Activated CD8-positive, alpha-beta memory T cell treated with anti-CD3 and anti-CD28 coated beads, Interleukin-2, amount 50 U/mL, for 4 hours (primary cell): ENCODE measurements at places on chromosomes 12 and 14.

DNA sequence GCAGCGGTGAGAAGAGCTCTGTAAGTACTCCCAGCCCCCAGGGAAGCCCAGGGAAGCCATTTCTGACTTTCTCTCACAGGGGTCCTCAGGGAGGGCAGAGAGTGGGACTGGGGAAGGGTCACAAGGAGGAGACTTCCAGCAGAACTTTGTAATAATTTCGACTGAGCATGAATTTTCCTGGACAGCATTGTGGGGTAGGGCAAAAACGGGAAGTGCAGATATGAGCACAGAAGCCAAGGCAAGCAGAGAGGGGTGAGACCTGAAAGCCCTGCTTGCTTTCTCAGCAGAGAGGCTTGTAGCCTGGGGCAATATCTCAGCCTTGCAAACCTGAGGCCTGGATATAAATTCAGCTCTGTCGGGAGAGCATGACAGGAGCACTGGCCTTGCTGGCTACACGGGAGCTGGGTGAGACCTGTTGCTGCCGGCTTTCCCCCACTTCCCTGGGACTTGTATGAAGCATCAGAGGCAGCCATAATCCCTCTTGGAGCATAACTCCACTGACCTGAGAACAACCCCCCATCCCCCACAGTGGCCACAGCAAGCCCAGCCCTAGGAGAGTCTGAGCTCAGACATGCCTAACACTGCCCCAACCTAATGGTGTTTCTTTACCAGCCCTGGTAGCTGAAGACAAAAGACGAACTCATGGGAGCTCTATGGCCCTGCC lies 9.8 kb upstream of the IQSEC3 start:
- no peak for DNase-seq

DNA sequence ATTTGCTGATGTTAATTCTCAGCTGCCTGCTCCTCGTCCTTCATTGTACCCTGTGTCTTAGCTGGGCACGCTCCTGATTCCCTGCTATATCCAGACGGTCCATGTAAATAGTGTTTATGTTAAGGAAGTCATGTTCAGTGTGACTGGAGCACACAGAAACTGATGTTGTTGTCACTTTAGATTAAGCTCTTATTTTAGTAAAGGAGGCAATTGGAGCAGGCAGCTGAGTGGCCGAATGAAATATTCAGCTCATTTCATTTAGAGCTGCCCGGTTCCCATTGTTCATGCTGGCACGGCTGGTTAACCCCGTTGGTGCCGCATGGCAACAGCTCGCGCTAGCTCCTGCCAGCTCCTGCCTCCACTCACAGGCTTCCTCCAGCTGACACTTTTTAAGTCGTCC lies 446.8 kb upstream of the SOX5 start:
- DNase-seq: no peak

- DNase-seq: peak; percentile 47
Measured at GRCh38 chr14:64549791-64550620, at the start of gene PPP1R36. PPP1R36 (plus strand) TSS chr14:64549961; CDS start chr14:64549998, 37 bp downstream.

DNA sequence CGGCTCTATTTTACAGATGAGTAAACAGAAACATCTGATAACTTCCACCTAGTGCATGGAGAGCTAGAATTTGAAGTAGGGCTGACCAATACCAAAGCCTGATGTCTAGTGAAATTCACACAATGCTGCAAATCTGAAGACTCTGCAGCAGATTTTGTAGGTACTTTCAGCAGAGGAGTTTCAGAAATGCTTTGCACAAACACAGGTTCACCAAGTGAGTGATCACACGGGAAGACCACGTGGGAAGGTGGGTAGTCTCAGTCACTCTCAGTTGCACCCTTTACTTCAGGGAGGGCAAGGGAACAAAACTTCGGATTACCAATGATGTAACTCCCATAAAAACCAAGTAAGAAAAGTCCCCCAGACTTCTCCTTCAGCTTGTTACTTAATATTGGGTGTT lies 63.3 kb upstream of the DAAM1 start:
- no peak for DNase-seq

DNA sequence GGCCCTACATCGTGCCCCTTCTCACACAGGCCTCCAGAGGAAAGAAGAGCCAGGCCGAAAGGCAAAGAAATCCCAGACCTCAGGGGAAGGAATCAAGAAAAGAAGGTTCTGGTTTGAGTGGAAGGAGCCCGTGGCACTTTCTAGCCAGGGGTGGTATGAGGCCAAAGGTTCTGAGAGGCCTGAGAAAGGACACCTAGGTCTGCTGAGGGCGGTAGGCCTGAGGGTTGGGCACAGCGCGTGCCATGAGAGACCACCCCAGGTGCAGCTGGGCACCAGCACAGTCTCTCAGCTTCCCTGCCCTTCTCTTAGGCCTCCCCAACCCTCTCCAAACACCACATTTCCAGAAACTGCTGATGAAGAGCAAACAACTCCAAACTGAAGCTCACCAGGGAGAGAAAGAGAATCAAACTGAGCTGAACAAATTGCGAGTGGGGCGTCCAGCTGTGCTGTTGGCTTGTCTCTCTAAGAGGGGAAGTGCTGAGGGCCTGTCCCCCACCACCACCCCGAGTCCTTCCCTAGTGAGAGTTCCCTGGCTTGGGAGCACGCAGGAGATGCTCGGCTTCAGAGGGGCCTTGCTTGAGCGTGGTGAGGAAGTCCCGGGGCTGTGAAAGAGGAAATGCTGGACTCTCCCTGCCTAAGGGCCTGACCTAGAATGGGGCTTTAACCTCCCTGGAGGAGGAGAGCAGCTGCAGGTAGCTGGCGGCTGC lies 184.8 kb downstream of the ZFP36L1 start:
- DNase-seq: no peak

GRCh38 chr14:68910540-68910939 lies 68.6 kb downstream of the ACTN1 start:
- no peak for DNase-seq

GRCh38 chr12:62003701-62004100 lies 256.5 kb upstream of the USP15 start:
- DNase-seq: no peak

- no peak for DNase-seq
Measured at GRCh38 chr12:130131025-130131424, 31.2 kb upstream of the FZD10 start.

GRCh38 chr14:81589381-81590065 lies 55.9 kb upstream of the SEL1L start:
- no peak for DNase-seq

GRCh38 chr12:27865421-27865820 lies 85.4 kb upstream of the MANSC4 start:
- DNase-seq: no peak

DNA sequence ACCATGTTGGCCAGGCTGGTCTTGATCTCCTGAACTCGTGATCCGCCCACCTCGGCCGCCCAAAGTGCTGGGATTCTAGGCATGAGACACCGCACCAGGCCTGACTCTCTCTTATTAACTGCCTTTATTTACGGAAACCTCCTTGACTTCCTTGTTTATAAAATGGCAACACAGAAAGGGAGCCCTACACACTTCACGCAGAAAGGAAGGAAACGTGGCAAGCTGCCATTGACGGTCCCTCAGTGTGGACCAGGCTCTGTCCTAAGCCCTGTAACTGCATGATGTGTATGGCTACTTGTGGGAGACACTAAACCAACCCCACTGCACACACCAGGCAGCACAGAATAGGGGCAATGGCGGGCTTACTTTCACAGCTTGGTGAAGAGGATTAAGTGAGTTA lies 11.7 kb downstream of the CINP start:
- DNase-seq: no peak

DNA sequence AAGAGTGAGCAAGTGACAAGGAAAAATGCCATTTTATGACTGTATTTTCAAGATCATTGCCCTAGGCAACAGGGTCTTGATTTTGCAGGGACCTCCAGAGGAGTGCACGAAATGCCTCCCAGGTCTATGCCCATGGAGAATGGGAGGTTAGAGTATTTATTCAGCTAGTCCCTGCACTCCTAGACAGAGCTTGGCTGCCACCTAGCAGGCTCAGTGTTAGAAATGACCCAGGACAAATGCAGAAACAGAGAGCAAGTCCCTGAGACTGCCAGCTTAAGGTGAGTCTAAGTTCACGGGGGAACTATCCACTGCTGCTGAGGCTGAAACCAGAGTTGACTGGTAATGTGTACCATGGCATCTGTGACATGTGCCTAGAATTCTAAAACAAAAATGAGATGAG lies 506.4 kb downstream of the MED13L start:
- DNase-seq: no peak

DNA sequence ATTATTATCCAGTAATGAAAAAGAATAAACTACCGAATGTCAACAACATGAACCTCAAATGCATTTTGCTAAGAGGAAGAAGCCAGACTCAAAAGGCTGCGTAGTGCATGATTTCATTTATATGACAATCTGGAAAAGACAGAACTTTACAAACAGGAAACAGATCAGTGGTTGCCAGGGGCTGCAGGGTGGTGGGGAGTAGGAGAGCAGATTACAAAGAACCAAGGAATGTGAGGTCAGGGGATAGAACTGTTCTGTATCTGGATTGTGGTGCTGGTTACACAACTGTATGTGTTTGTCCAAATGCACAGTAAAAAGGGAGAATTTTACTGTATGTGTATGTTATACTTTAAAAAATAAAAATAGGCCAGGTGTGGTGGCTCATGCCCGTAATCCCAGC lies 89.7 kb upstream of the MYL2 start:
- no peak for DNase-seq

DNA sequence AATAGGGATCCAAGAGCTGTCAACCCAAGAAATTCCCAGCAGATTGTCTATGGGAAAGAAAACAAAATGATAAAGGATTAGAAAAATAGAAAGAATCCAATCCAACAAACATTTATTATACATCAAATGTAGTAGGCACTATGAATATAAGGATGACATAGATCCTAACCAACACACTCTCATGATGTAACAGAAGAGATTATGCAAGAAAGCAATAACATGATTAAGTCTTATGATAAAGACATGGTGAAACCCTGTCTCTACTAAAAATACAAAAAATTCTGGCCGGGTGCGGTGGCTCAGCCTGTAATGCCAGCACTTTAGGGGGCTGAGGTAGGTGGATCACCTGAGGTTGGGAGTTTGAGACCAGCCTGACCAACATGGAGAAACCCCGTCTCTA lies 2.7 kb downstream of the MED6 start:
- DNase-seq: no peak

- DNase-seq: peak; percentile 47
Measured at GRCh38 chr14:76876076-76876475, 49.9 kb downstream of the LRRC74A start.

DNA sequence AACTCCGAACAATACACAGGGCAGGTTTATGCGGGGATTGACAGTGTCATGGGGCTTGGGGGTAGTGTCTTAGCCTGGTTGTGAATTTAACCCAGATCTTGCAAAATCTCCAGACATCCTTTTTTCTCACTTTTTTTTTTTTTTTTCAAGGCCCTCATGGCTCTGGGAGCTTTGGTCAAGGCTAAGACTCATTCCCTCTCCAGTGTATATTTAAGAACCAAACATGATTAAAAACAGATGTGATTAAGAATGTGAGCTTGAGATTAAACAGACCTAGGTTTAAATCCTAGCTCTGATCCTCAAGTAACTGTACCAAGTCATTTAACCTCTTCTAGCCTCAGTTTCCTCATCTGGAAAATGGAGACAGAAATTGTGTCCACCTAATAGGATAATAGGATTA lies 151.7 kb upstream of the FUT8 start:
- no peak for DNase-seq

DNA sequence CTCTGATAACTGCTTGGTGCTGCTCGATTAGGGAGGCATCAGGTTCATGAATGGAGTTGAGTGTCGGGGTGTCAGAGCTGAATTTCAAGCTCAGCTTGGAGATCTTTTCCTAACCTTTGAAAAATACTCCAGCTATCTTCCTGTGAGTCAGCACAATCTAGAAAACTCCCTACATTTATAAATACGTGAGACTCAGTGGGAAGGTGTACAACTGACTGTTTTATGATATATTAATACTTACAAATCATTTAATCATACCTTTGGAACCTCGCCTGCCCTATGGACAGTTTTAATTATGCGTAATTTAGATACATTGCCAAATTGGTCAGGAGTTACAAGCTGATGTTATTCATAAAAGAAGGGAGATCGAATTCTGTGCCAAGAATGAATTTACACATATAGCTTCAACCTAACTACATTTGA lies 961 bp downstream of the CMAS start:
- no peak for DNase-seq

GRCh38 chr14:50068496-50068895 lies 47.9 kb downstream of the VCPKMT start:
- DNase-seq: no peak

DNA sequence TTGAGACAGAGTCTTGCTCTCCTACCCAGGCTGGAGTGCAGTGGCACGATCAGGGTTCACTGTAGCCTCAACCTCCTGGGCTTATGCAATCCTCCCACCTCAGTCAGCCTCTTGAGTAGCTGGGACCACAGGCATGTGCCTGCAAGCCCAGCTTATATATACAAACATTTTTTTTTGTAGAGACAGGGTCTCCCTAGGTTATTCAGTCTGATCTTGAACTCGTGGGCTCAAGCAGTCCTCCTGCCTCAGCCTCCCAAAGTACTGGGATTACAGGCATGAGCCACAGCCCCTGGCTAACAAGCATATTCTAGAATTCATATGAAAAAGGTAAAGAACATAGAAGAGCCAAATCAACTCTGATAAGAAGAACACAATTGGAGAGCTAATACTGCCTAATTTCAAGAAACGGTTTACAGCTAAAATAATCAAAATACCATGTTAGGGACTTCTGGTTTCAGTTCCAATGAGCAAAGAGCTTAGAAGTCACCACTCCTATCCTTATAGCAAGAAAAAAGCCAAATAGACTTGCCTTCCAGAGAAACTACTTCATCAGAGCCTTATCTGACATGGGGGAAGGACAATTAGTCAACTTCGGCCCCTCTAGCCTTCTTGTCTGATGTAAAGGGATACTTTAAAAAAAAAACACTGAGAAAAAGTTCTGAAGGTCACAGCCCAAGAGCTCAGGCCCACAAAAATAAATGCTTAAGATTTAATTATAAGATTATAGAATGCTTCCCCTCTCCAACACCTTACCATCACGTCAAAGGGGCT lies 37.6 kb downstream of the TMEM116 start:
- no peak for DNase-seq

DNA sequence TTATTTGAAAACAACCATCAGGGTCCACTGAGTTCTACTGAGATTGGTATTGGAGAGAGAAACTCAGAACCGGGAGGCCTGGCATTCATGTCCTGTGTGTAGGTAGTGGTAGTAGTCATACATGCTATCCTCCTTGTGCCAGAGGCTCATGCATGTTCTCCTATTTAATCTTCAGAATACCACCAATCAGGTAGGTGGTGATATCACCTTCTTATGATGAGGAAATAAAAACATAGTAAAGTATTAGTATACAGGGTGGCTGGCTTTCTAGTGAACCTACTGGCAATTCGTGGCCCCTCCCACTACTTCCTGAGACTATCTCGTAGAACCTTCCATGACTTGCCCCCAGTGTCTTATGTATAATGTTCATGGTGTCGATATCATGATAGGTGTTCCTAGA lies 40.5 kb upstream of the EID3 start:
- DNase-seq: no peak
